ENCODE measurements at places on chromosomes 3 and 15.

- peak; percentile 40 for DNase-seq
Measured at GRCh38 chr3:31102196-31102879, 207.9 kb upstream of the GADL1 start.

DNA sequence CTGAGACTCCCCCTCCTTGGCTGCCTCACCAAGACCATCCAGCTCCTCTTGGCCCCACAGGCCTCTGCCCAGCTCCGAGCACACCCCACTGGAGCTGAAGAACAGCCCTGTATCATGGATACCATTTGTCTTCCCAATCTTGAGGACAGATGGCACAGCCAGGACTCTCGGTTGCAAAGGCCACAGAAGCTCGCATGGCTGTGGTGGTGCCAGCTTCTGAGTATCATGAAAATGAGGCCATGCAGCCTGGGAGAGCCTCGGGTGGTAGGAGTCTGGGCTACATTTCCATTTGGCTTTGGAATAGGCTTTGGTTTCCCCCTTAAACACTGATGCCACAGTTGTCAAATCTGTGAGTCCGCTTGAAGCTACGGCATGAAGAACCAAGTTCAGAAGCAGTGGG is 106.6 kb downstream of the SEMA5B start:
- no peak for DNase-seq

- DNase-seq: no peak
Measured at GRCh38 chr3:39762537-39763070, 46.8 kb upstream of the MYRIP start.

GRCh38 chr15:26525096-26525495 is 247.8 kb downstream of the GABRB3 start:
- DNase-seq: no peak

DNA sequence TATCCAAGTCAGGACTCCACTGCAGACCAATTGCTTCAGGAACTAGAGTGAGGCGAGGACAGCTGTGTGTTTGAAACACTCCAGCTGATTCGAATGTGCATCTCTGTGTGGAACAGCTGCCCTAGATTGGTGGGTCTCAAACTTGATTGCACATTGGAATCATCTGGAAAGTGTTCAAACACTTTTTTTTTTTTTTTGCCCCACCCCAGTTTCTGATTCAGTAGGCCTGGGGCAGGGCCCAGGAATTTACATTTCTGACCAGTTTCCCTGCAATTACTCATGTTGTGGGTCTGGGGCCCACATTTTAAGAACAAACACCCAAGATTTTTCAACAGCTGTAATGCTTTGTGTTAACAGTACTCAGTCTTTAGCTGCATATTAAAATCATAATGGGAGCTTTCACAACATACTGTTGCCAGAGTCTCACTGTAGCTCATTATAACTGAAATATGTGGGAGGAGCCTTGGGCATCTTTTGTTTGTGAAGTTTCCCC is 156.6 kb downstream of the NR1D2 start:
- DNase-seq: no peak

DNA sequence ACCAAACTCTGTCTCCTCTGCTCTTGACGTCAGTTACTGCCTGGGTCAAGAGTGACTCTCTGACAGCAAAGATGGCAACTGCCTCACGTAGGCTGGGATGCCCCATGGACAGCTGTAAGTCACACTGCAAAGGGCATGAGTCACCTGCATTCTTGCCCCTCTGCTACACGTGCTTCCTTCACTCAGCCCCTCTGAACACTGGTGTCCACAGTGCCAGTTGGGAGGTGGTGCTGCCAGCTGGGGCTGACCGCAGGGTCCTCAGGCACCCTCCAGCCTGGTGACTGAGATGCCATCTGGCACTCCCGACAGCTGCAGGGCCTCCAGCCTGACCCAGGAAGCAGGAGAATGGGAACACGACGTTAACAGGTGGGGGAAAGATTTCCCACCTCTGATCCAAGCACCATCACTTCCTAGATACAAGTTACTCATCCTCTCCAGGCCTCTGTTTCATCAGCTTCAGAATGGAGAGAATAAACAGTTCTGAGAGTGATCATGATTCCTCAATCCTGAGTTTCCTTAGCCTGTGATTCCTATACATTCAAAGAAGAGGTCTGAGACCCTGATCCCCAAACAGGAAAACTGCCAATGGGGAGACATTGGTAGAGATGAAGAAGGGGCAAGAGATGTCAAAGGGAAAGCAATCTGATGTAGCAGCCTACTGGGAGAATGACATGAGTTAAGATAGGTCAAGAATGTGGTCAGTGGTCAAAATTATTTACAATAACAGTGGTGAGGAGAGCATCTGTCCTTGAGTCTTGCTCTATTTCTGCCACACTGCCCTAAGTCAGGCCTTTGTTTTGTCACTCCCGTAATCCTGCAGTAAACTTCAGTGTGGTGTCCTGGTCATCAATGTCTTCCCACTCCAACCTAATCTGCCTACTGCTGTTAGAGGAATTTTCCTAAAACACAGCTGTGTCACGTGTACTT is 86.1 kb upstream of the BCL6 start:
- DNase-seq: no peak

- no peak for DNase-seq
Measured at GRCh38 chr3:145013931-145014330, 1042.3 kb downstream of the DIPK2A start.

DNA sequence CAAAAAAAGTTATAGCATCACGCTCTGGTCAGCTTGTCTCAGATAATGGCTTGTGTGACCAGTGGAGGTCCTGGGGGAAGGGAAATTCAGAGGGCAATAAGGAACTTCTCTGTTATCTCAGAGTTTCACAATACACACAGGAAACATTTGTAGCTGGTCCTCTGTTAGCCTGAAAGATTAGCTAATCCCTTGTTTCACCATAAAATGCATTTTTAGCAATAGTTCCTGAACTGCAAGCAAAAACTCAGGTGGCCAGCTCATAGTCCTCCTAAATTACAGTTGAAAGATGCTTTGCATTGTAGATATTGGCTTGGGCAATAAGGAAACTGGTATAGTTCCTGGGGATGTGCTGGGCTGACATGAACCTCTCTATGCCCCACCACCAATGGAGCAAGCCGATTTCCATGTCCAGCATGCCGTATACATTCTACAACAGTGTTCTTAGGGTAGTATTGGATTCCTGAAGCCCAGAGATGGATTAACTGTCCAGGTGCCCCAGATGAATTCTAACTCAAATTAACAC is 141.5 kb upstream of the TBL1XR1 start:
- no peak for DNase-seq

- no peak for DNase-seq
Measured at GRCh38 chr3:139718415-139718814, 40.6 kb upstream of the NMNAT3 start.

DNA sequence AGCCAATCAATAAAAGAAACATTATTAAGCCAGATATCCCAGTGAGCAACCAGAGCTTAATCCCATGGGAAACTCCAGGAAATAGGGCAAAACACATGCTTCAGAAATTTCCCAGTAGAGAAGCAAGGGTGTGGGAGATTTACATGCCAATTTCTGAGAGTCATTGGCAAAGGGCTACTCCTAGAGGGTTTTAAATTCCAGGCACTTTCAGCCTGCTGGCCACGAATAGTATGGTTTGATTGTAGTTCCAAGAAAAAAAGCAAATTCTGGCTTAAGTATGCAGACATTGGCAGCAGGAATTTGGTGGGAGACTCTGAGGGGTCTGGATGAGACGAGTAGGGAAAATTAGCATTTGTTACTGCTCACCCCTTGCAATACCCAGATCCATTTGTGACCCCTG is 402.1 kb upstream of the SUCLG2 start:
- no peak for DNase-seq

All from stimulated activated CD8-positive, alpha-beta memory T cell treated with anti-CD3 and anti-CD28 coated beads, Interleukin-7, amount 100 ng/mL, for 48 hours (primary cell).